ENCODE measurements at places on chromosomes 2 and 18. TPM values are rescaled to one million over a fixed set of nuclear protein-coding genes. Genes with fewer than 3 reads are reported as not detected.

DNA sequence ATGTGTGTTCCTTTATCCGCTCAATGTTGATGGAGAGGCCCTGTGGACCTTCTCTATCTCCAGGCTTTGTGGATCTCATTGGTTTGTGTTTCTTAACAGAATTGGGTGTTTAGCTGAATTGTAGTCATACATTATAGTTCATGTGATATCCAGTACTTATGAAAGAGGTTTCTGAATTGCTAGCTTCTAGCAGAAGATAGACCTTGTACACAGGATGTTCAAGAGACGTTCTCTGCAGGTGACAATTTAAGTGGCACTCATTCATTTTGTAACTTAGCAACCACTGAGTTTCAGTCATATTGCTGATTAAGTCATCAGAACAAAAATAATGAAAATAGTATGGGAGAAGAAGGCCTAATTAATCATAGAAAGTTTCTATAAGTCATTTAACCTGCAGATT, 279.2 kb downstream of the ALPK2 start:
- peaks cover 3% of the 10 kb centered on the region for H3K4me1 ChIP-seq
- H3K36me3 ChIP-seq = peaks cover 28% of the 10 kb centered on the region
- H3K4me3 ChIP-seq = no peak overlapping the region
- no peak for DNase-seq
- no peak overlapping the region for H3K27ac ChIP-seq

GRCh38 chr2:221581986-221582385, 9.9 kb upstream of the EPHA4 start:
- H3K27me3 ChIP-seq = no peaks in the 10 kb centered on the region
- no peaks in the 10 kb centered on the region for H3K36me3 ChIP-seq
- no peak for DNase-seq

DNA sequence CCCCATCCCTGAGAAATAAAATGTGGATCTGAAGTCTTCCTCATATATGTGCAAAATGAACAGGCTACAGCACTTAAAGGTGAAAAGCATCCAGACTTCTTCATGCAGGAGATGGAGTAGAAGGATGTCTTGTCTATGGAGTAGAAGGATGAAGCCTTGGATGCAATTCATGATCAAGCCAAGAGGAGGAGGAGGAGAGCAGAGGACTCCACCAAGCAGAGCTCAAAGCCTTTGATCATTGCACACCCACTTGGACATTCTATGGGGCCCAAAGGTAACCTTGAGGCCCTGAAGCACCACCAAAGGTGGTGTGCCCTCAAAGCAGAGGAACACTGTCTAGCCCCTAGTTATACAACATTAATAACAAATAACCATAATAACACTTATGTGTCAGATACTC, 17.3 kb downstream of the ACMSD start:
- no peak overlapping the region for H3K27ac ChIP-seq
- no peak for DNase-seq
- no peaks in the 10 kb centered on the region for H3K4me1 ChIP-seq
- no peak overlapping the region for H3K4me3 ChIP-seq
- H3K27me3 ChIP-seq = no peaks in the 10 kb centered on the region

- H3K27me3 ChIP-seq = no peaks in the 10 kb centered on the region
- H3K27ac ChIP-seq = peak overlapping the region; percentile 48
- peak; percentile 58 for DNase-seq
Observed at GRCh38 chr2:174965992-174966744, 39.0 kb downstream of the CHN1 start.

- DNase-seq = peak; percentile 36
- H3K27ac ChIP-seq = no peak overlapping the region
- H3K4me1 ChIP-seq = peaks cover 3% of the 10 kb centered on the region
- no peak overlapping the region for H3K4me3 ChIP-seq
- no peaks in the 10 kb centered on the region for H3K36me3 ChIP-seq
Observed at GRCh38 chr18:54720620-54721019, 107.7 kb upstream of the RAB27B start.

- no peaks in the 10 kb centered on the region for H3K36me3 ChIP-seq
- no peaks in the 10 kb centered on the region for H3K4me1 ChIP-seq
- H3K4me3 ChIP-seq = no peak overlapping the region
- H3K27ac ChIP-seq = no peak overlapping the region
- no peaks in the 10 kb centered on the region for H3K27me3 ChIP-seq
Observed at GRCh38 chr18:53534695-53535094, 689.8 kb downstream of the MBD2 start.

CYBRD1 gene
- total RNA-seq = 26.7 TPM

AP1S3 gene
- total RNA-seq = 14.3 TPM

NXPH2 gene
- 1.0 TPM for total RNA-seq

L3MBTL4 gene
- total RNA-seq = 0.58 TPM

ASPRV1 gene
- 0.26 TPM for total RNA-seq
